ENCODE measurements at places on chromosomes 16 and 17.

DNA sequence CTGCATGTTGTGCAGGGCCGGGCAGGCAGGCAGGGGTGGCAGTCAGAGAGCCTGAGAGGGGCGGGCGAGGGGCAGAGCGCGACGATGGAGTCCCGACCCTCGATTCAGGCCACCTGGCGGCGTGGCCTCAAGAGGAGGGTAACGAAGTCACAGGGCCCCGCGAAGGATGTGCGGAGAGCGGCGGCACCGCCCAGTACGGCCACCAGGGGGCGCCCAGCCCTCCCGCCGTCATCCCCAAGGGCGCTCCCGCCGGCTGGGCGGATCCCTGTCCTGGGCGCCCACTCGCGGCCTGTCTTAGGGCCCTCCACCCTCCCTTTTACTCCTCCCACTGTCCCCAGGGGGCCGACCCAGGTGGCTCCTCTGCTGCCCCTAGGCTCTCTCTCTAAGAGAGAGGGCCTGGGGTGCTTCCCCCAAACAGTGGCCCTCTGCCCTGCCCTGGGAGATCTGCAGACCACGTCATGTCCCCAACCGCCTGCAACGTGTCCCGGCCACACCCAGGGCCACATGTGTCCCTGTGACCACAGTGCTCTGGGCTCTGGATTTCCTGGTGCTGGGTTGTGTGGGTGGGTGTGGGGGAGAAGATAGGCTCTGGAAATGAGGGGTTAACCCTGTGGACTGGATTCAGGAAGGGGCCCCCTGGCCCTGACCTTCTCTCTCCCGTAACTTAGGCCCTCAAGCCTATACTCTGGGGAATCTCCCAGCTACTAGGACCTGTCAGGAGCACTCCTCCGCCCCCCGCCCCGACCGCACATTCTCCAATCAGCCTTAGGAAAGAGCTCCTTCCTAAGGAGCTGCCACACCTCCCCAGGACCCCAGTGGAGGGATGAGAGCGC is 5.9 kb downstream of the DPEP2 start:
- DNase-seq, result peak; percentile 76

DNA sequence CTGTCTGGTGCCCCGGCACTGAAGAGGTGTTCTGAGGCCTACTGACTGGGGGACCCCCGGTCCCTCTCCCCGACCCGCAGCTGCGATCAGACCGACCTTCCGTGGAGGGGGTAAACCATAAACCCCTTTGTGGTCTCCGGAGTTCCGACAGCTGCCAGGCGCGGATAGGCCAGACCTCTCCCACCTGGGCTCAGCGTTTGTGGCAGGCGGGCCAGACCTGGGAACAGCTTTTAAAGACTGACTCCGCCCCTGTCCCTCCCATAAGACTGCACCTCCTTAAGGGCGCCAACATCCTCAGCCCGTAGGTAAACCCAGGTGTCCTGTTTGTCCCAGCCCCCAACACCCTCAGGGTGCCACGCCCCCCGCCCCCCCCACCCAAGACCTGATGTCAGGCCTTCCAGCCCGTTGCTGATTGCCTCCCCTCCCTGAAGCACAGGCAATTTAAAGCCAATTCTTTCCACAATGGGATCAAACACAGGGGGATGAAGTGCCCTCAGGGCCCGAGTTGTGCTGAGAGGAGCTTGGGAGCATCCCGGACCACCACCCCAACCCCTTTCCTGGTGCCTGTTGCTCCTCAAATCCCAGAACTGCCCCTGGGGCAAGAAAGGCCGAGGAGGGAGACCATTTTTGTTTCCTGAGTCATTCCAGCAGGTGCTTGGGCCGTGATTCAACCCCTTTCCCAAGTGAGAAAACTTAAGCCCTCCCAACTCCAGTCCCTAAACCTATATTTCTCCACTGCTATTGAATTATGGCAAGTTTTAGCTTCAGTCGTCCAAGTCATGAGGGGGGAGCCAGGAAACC is at the start of gene SOX15:
TSS of gene SOX15 (minus strand) at position 204 of the 801 bp plus-strand sequence. CDS start 418 bp downstream, outside the sequence.
- peak; percentile 65 for DNase-seq

- DNase-seq, result peak; percentile 16
Measured at GRCh38 chr16:4090351-4090851, 25.8 kb downstream of the ADCY9 start.

DNA sequence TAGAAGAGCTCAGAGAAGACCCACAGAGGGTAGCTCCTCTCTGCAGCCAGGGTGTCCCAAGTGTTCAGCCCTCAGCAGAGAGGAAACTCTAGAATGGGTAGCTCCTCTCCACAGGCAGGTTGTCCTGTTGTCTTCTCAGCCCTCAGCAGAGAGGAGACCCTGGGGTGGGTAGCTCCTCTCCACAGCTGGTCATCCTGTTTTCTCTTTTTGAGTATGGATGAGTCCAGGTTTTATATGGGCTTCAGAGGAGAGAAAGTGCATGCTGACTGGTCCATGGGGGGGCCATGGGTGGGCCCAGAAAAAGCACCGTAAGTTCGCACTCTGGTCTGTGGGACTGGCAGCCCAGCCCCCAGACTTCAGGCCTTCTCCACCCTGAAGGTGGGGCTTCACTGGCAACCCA is 48.4 kb downstream of the ESRP2 start:
- DNase-seq, result no peak

- peak; percentile 35 for DNase-seq
Measured at GRCh38 chr16:22372882-22373661, 1.3 kb downstream of the CDR2 start.

- no peak for DNase-seq
Measured at GRCh38 chr17:77798481-77798880, 160.0 kb upstream of the TNRC6C start.

- DNase-seq, result peak; percentile 61
Measured at GRCh38 chr17:41428591-41429291, 4.4 kb upstream of the KRT37 start.

DNA sequence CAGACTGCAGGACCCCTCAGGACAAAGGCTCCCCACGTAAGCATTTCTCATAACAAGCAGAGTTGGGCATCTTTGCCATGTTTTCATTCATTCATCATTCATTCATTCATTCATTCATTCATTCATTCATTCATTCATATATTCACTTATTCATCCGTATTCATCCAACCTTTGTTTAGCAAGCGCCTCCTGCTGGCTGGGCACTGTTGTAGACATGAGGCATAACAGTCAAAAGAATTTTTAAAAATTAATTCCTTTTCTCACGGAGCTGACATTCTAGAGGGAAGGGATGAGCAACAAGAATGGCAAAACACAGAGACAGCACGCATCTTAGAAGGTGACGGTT is 351.7 kb upstream of the TNRC6C start:
- no peak for DNase-seq

DNA sequence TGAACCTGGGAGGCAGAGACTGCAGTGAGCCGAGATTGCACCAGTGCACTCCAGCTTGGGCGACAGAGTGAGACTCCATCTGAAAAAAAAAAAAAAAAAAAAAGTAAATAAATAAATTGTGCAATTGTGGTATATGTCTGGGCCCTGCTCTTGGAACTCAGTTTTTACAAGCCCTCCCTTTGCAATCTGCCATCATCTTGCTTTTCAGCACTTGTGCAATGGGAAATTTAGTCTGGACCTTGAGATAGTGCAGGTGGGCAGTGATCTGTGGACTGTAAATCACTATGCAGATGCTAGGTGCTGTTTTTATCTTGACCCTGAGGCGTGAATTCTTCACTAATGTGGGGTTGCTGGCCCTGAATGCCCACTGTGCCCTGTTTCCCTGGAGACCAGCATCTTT is 6.5 kb upstream of the RAP1GAP2 start:
- DNase-seq, result no peak

DNA sequence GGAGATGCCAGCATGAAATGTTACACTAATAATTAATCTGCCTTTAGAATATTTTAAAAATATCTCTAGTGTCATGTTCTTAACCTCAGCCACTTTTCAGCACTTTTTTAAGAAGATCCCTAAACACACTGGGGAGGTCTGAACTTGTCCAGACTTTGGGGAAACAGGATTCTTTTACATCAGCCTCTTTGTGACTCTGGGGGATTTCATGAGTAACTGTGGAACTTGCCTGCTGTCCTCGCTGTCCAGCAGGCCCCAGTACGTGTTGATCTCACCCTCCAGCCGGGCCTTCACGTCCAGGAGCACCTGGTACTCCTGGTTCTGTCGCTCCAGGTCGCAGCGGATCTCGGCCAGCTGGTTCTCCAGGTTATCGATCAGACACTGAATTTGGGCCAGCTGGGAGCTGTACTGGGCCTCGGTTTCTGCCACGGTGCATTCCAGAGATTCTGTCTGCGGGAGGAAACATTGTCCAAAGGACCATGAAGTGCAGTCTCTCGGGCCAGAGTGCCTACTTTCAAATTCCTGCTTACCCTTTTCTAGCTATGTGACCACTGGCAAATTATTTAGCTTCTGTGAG is 5.5 kb downstream of the KRT40 start:
- DNase-seq, result no peak

DNA sequence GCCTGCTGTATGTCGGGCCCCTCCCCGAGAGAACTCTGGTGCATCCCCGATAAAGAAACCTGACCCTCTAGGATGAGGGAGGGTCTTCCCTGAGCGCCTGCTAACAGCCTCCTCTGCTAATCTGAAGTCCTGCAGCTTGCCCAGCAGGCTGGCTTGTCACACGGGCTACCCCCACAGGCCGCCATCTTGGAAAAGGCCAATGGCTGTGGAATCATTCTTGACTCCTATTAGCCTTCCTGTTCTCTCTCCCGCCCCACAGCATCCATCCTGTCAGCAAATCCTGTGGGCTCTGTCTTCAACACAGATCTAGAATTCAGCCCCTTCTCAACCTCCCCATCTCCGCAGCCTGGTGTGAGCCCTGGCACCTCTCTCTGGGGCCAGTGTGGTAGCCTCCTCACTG is 12.0 kb downstream of the IL4R start:
- DNase-seq, result no peak

DNA sequence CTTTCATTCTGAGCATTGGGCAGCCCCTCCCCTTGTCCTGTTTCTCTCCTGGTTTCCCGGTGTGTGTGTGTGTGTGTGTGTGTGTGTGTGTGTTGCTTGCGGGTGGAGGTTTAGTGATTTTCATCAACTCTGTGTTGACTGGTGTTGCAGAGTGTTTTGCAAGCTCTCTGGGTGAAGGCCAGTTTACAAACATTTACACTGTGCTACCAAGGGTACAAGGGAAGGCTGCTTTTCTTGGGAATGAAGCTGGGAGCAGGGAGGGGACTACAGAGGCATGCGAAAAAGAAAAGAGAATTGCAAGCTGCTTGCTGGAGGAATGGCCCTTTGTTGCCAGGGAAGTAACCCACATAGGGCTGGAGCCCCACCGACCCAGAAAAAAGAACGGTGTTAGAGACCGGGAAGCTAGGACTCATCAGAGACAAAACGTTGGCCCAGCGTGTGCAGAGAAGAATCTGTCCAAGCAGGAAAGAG is 29.6 kb downstream of the HS3ST3B1 start:
- no peak for DNase-seq

- peak; percentile 35 for DNase-seq
Measured at GRCh38 chr17:44187131-44187899, 543 bp downstream of the TMUB2 start.

GRCh38 chr16:78686601-78687000 is 587.1 kb downstream of the WWOX start:
- DNase-seq, result no peak

GRCh38 chr17:61017317-61018006 is 339.8 kb downstream of the BCAS3 start:
- DNase-seq, result no peak

DNA sequence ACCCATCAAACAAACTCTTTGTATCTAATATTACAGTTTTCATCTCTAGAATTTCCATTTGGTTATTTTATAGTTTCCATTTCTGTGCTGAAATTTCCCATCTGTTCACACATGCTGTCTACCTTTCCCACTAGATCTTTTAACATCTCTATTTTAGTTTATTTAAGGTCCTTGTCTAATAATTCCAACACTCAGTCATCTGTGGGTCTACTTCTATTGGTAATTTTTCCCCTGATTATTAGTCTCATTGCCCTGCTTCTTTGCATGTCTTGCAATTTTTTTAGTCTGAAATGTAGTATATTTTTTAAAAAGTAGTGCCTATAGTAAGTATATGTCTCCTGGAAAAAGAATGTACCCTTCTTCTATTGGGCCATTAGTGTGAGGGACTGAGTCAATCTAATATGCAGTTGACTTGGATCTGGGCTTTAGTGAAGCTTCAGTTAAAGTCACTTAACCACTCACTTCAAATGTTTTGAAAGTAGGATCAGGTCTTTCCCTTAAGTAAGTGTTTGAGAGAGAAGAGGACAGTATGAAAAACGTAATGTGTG is 370.8 kb downstream of the SEC14L1 start:
- DNase-seq, result no peak

DNA sequence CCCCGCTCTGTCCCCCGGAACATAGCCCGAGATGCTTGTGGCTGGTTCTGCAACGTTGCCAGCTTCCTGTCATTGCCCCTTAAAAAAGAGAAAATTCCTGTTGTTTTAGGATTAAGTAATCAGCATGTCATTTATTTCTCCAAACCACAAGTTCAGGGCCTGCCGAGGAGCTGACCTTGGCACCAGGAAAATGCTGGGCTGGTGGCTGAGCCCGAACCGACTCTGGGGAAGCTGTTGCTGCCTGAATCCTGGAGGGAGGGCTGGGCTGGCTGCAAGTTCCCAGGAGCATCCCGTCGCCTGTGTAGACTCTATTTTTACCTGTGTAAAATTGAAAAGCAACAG is 130.9 kb upstream of the FOXF1 start:
- peak; percentile 78 for DNase-seq

GRCh38 chr16:50992350-50993032 is 158.6 kb downstream of the SALL1 start:
- DNase-seq, result no peak
